ENCODE measurements at places on chromosomes 5 and 9.

GRCh38 chr9:82829818-82830217 lies 233.1 kb downstream of the RASEF start:
- DNase-seq = no peak

- DNase-seq = no peak
These were observed 298.5 kb upstream of the CD180 start for GRCh38 chr5:67495072-67495471.

DNA sequence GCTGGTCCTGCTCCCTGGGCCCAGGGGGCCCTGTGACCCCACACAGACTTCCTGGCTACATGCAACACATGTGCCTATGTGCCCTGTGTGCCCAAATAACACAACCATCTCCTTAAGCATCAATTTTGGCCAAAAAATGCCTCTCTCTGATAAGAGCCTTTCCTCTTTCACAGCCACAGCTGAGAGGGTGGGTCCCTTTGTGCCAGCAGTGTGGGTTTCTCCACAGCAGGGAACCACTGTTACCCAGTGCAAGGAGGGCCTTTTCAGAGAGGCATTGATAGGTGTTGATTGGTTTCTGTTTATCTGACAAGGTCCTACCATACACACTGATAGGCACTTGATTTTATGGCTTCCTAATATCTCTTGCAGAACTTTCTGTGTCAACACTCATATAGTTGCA lies 42.7 kb downstream of the SYK start:
- DNase-seq = no peak

- no peak for DNase-seq
These were observed 65.7 kb downstream of the GABRA6 start for GRCh38 chr5:161751265-161751664.

Measured in SK-N-MC (cell line).